ENCODE measurements at places on chromosomes 1 and 21.

- DNase-seq: no peak
These were observed 7.5 kb downstream of the NBPF1 start for GRCh38 chr1:16605532-16606505.

DNA sequence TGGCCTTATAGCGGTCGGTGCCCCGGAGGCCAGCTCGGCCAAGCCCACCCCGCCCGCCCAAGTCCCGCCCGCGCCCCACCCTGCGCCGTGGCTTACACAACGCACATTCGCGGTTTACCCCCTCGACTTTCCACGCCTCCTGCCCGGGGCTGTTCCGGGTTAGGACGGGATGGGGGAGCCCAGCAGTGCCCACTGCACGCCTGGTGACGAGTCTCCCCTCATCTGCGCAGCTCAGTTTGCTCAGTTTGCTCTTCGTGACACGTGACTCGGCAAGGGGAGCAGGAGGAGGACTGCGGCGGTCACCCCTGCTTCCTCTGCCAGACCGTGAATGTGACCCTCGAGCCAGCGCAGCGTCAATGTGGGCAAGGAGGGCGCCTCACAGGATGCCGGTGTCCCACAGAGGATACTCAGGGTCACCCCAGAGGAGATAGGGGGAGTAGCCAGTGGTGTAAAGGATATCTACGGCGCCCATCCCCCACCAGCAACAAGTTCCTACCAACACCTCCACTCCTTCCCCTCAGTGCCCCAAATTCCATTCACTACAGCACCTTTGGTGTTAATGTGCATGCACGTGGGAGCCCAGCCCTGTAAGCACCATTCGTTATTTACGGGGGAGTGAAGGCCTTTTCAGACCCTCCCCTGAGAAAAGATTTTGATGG is 350 bp upstream of the S100A6 start:
- DNase-seq: no peak

- no peak for DNase-seq
These were observed 59.1 kb downstream of the DYRK1A start for GRCh38 chr21:37425684-37426083.

DNA sequence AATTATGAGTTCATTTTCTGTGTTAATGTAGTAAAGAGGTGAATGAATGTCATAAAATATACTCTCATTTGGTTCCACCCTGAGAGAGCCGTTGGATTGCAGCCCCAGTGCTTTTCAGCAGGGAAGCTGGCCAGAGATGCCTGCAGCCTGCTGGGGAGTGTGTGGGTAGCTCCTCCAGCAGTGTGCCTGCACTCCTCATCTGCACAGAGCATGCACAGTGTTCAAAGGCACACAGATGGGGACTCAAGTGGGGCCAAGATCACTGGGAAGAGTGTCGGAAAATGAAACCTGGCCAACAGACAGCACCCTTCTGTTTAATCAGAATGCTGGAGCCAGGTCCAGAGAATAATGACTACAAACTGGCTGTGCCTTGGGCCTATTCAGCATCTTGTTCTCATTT is 206.8 kb downstream of the ST6GALNAC3 start:
- DNase-seq: no peak

DNA sequence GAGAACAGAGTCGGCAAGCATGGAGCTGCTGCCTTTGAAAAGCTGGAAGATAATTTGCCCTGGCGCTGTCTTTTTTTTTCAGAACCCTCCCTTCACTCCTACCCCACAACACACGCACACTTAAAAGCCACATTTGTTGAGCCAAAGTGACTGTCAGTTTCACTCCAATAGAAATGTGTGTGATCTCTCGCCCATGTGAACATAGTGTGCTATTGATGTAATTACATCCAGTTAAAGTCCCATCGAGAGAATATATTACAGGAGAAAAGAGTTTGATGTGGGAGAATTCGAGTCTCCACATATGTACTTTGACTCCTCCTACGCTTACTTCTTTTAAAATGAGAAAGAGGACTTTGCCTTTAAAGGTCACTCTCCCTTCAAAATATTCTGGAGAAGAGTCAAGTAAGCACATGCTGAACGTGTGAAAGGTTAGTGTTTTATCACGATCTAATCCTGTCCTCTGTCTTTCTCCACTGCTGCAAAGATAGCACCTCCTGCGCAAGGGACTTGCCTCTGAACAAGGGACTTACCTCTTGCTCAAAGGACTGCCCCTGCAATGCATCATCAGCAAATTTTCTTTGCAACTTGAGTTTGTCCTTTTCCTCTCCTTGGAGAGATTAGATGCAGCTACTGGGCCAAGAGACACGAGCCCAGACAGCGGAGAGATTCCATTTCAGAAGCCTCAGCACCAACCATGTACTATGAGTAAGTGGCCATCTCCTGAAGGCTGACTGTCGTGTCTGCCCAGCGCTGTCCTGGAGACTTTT is 613.9 kb downstream of the PTPRU start:
- DNase-seq: no peak

GRCh38 chr1:213685992-213686582 is 301.7 kb upstream of the PROX1 start:
- no peak for DNase-seq

DNA sequence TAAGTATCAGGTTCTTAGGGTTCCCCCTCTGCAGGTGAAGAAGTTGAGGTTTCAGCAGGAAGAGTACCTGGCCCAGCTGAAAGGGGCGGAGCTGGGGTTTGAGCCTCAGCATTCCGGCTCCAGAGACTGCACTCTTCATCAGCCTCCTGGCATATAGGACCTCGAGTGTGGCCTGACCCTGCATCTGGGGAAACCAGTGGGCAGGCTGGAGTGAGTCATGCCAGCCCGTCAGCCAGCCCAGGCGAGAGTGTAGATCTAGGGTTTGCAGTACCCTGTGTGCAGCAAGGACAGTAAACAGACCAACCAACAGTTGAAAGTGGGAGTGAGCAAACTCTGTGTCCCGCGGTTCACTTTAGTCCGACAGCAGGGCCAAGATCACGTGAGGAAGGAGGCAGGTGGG is 14.1 kb downstream of the MFSD2A start:
- no peak for DNase-seq

DNA sequence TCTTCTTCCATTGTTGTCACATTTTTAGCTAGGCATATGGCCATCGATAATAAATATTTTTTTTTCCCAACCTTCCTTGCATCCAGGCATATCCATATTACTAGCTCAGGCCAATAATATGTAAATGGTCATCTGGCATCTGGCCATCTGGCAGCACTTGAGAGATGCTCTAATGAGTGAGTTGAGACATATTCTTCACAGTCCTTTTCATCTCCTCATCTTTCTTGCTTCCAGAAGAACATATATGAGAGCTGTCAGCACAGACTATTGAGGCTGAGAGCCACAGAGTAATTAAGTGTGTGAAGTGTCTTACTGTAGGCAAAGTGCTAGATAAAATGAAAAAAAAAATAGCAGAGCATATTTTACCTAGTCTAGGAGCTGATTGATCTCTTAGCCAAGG is 628.4 kb upstream of the TMPRSS15 start:
- DNase-seq: no peak

GRCh38 chr1:58909914-58910681 is 126.3 kb upstream of the JUN start:
- no peak for DNase-seq

GRCh38 chr1:183673605-183674323 is 20.6 kb upstream of the APOBEC4 start:
- no peak for DNase-seq

GRCh38 chr1:194067772-194068171 is 881.4 kb upstream of the B3GALT2 start:
- DNase-seq: no peak

DNA sequence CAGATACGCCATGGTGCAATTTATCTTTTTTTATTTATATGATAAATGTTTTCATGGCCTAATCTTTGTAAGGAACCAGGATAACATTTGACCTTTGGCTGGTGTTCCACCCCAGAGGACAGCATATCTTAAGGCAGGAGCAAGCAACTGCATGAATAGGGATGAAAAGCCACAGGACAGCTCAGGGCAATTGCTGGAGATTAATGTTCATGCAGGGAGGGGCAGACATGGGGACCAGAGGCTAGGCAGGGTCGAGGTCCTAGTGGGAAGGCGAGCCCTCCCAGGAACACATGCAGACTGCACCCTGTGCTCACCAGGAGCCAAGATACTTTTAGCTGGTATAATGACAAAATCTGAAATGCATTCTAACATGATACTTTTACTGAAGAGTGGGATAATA is 74.4 kb upstream of the HAO2 start:
- DNase-seq: no peak

DNA sequence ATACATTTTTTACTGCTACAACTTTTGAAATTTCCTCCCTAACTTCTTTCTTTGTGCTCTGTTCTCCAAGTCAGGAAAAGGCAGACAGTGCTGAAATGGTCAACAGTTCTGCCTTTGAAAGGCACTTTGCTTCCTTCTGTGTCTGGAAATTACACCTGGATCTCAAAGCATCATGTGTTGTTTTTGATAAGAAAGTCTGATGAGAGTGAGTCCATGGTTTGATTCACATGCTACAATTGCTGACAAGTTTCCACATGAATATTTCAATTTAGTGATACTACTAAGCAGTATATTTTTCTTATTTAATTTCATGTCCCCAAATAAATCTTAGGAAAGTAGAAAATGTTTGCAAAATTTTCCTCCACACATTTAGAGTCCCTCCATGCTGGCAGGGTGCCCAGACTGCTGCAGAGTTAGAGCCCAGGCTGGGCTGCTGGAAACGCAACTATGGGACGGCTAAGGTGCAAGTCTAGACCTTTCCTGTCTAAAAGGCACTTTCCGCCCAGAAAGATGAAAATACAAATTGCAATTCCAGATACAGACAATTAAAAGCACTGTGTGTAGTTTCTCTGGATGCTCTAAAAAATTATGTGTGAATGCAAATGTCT is 96.6 kb upstream of the RUNX1 start:
- no peak for DNase-seq

All from GM19239 (cell line).